ENCODE measurements at places on chromosomes 5 and 9.

DNA sequence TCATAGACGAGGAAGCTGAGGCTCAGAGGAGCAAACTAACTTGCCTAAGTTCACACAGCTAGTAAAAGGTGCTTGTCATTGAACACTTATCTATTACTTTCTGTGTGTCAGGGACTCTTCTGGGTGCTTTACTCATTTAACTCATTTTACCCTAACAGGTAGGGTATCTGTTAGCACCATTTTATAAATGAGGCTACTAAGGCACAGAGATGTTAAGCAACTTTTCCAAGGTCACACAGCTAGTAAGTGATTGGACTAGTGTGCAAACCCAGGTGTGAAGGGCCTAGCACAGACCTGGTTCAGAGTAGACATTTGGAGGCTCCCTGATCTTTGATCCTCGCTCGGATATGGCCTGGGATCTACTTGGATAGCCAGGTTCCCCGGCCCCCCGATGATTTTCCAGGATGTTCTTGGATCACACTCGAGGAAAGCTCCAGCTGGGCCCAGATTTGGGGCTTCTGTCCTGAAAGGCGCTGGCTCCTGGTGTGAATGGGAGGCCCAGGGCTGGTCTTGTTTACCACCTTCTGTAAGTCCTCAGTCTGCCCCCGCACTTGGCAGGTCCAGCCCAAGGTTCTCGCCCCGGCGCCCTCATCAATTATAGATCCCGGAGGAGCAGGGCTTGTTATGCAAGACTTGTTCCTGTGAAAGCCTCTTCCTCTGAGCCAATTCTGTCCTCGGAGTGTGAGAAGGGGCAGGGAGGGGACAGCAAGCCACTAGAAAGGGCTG is 37.5 kb downstream of the GSN start:
- DNase-seq: peak; percentile 84

GRCh38 chr9:106697750-106698502 is 165.0 kb upstream of the ZNF462 start:
- peak; percentile 53 for DNase-seq

- no peak for DNase-seq
Measured at GRCh38 chr5:73376618-73377170, 71.9 kb downstream of the FOXD1 start.

- DNase-seq: no peak
Measured at GRCh38 chr5:31962871-31963307, 211.2 kb downstream of the GOLPH3 start.

GRCh38 chr9:106993603-106994002 is 130.6 kb downstream of the ZNF462 start:
- no peak for DNase-seq

GRCh38 chr9:127925959-127926905 is 4.3 kb downstream of the PIP5KL1 start:
- no peak for DNase-seq

DNA sequence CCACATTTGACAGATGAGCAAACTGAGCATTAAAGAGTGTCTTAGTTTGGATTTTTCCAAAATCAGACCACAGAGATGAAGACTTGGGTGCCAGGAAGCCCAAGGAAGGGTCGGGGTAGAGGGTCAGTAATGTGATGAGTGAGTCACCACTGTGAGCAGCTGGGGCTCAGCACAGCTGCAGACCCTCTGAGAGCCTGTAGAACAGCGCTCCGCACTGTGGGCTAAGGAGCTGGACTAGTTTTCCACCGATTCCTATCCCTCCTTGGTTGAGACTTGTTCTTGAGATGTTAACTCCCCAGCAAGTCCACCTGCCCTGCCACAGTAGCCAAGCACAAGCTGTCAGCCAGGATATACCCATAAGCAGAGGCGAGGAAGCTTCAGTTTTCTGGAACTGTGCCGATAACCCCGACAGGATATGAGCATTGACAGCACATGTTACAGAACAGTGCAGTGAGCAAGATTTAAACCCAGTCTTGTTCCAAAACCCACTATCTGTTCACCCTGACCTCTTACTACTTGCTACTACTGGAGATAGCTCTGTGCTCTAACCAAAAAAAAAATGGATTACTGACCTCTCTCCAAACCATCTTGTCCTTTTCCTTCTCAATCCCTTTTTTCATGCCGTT is 31.8 kb downstream of the EGFLAM start:
- DNase-seq: no peak

DNA sequence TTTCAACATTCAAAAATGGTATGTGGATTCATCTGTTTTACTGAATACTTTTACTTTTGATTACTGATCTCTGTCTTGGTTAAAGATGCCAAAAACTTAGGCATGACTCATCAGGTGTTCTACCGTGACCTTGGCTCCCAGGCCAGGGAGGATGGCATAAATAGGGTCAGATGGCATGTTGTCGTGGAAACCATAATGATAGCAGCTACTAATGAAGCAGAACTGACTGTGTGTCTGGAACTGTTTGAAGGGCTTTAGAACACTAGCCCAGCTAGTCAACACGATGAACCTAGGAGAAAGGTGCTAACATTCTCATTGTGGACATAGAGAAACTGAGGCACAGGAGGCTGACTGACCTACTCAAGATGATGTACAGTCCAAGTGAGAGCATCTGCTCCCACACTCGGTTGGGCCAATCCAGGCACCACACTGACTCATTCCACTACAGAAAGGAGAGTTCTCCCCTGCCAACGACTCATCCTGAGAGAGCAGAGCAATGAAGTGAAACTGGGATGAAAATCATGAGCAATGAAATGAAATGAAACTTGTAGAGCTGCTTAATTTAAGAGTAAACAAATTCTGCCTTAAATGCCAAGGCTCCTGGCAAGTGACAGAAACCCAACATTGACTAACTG is 116.0 kb downstream of the TENT4A start:
- no peak for DNase-seq

- peak; percentile 74 for DNase-seq
Measured at GRCh38 chr5:958701-959571, 49.7 kb upstream of the NKD2 start.

- no peak for DNase-seq
Measured at GRCh38 chr5:72499730-72500129, 7.5 kb downstream of the ZNF366 start.

DNA sequence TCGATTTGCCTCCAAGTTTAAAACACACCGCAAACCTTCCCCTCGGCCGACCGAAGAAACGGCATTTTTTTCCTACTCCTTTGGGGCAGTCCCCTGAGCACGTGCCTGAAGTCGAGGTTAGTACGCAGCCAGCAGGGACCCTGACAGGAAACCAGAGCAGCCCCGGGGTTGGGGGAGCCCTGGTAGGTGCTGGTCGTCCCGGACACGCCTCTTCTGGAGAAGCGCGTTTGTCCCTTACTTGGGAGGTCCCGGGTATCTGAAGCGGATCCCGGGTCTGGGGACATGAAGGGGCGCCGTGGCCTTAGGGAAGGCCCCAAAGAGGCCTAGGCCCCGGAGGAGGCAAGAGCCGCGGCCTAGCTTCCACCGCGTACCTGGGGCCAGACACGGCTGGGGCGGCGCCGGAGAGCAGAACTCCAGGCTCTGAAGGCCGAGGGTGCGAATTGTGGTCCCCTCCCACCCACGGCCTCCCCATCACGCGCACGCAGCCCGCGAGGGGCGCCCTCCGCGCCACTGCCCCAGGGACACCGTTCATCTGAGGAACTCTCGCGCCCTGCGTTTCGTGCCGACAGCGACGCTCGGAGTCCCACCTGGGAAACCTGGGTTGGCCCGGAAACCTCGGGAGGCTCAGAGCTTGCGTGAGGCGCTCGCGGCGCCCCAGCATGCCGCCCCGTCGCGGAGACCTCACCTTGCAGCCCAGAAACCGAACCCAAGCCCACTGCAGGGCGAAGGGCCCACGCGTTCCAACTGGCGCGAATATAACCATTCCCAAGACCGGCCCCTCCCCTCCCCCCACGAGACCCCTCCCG is 10.4 kb downstream of the OTP start:
- DNase-seq: no peak

- DNase-seq: no peak
Measured at GRCh38 chr9:114252394-114252793, 70.5 kb upstream of the ORM1 start.

GRCh38 chr5:78008356-78008967 is 232.3 kb upstream of the TBCA start:
- DNase-seq: no peak

GRCh38 chr5:170303549-170303948 is 6.0 kb upstream of the LCP2 start:
- no peak for DNase-seq

- no peak for DNase-seq
Measured at GRCh38 chr5:178469975-178470759, 120.0 kb downstream of the COL23A1 start.

GRCh38 chr9:115921301-115921700 is 232.3 kb upstream of the PAPPA start:
- DNase-seq: no peak

DNA sequence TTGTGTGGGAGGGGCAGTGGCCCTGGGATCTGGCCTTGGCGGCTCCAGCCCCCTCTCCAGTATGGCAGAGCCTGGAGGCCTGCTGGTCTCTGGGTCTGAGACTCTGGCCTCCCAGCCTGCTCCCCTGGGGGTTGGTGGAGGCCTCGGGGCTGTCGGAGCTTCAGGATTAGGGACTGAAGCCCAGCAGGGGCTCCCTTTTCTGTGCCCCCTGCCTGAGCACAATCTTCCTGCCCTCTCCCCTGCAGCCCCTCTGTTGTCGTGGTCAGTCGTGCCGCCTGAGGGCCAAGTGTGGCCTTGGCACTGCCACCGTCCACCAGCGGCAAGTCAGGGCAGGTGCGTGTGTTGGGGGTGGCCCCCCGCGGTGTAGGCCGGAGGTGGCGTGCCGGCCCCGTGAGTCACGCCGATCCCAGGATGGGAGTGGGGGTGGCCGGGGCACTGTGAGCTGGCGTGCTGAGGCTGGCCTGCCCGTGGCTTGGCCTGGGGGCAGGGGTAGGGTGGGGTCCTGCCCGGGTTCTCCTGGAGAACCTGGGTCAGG is 53.6 kb downstream of the RXRA start:
- DNase-seq: no peak

GRCh38 chr5:122774519-122774860 is 390 bp upstream of the SNX2 start:
- no peak for DNase-seq

DNA sequence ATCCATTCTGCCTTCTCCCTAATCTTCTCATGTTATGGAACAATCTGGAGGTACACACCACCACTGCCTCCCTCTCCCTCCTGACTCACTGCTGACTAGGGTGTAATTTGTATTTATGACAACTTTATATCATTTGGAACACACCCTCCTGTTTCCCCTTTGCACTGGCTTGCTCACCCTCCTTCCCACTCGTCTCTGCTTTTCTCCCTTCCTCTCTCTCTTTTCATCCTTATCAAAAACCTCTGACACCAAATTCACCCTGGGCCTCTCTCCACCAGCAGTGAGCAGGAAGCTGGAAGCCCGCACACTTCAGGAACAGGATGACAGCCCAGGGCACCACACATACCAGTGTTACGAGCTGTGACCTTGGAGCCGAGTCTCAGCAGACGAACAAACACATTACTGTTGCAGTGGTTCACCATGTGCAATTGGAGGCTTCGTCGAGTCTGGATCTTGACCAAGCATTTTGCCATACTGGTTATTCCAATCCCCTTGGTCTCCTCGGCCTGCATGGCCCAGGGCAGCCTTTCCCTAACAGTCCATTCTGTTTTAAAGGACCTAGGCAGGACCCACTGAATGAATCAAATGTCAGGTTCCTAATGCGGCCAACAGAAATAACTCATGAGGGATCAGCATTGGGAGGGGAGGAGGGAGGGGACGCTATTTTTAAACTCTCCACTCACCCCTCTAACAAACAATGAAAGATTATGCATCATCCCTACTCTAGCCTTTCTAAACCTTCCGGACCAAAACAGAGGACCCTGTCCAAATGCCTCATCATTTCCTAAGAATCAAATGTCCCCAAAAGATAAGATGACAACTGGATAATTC is 203.9 kb upstream of the RASEF start:
- peak; percentile 32 for DNase-seq

DNA sequence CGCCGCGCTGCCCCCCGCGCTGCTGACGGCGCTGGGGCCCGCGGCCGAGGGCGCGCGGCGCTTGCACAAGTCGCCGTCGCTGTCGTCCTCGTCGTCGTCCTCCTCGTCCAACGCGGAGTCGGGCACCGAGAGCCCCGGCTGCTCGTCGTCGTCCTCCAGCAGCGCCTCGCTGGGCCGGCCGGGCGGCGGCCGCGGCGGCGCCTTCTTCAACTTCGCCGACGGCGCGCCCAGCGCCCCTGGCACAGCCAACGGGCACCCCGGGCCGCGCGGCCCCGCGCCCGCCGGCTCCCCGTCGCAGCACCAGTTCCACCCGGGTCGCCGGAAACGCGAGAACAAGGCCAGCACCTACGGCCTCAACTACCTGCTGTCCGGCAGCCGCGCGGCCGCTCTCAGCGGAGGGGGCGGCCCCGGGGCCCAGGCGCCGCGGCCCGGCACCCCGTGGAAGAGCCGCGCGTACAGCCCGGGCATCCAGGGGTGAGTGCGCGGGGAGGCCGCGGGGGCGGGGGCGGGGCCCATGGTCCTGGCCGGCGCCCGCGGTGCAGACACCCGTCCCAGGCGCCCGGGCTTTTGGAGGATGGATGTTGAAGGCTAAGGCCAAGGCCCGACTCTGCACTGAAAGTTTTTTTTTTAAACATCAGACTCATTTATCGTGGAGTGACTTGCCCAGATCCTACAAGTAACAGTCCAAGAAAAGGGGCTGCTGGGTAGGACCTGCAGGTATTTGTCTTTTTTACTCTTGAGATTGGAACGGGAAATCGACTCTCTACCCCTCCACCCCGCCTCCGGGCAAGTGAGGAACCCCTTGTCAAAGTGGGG is 1.2 kb downstream of the TENT4A start:
- peak; percentile 61 for DNase-seq

All from ovary (tissue), 10 donors.